ENCODE measurements at places on chromosomes 7 and 10.

- no peak for DNase-seq
Observed at GRCh38 chr10:80472234-80473095, 18.4 kb downstream of the TSPAN14 start.

GRCh38 chr7:6446838-6447580 lies 745 bp downstream of the DAGLB start:
- peak; percentile 29 for DNase-seq

- DNase-seq: no peak
Observed at GRCh38 chr10:35387768-35388167, 51.5 kb downstream of the CCNY start.

DNA sequence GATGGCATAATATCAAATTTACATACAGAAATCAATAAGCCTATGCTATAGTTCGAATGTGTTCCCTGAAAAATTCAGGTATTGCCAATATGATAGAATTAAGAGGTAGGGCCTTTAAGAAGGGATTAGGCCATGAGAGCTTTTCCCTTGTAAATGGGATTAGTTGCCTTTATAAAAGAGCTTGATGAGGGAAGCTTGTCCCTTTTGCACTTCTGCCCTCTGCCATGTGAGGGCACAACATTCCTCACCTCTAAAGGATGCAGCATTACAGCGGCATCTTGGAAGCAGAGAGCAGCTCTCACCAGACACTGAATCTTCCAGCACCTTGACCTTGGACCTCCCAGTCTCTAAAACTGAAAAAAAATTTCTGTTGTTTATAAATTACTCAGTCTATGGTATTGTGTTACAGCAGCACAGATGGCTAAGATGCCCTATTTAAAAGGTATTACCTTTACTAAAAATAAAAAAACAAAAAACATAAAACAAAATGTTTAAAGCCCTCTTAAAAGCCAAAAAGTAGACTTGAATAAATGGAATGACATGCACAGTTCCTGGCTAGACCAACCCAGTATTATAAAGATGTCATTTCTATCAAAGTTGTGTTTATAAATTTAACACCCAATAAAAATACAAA lies 909.6 kb downstream of the REEP3 start:
- no peak for DNase-seq

DNA sequence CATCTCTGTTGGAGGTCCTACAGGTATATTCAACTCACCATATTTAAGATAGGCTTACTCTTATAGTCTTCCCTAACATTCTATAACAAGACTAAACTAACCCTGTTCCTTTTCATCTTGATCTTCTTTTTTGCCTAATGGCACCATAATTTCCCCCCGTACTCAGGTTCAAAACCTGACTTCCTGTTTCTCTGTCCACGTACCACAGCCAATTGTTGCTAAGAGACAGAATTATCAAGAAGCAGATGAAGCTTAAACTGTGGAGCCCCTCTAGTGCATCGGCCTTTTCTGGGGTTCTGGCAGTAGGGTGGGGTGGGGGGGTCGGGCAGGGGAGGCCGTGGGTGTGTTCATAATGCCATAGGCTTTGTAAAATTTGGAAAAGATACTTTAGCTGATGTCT lies 109.2 kb downstream of the EVX1 start:
- DNase-seq: no peak

DNA sequence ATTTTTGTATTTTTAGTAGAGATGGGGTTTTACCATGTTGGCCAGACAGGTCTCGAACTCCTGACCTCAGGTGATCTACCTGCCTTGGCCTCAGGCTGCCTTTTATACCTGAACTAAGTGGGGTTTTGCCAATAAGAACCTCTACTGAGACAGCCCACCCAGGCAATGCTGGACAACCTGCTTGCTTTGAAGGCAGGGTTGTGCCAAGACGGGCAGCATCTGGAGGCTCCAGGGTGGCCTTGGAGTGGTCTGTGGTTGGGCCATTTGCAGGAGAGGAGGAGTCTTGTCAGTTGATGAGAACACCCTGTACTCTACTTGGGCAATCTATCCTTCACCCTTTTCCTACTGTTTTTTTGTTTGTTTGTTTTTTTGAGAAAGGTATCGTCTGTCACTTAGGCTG lies 75.3 kb upstream of the ZNF735 start:
- no peak for DNase-seq

DNA sequence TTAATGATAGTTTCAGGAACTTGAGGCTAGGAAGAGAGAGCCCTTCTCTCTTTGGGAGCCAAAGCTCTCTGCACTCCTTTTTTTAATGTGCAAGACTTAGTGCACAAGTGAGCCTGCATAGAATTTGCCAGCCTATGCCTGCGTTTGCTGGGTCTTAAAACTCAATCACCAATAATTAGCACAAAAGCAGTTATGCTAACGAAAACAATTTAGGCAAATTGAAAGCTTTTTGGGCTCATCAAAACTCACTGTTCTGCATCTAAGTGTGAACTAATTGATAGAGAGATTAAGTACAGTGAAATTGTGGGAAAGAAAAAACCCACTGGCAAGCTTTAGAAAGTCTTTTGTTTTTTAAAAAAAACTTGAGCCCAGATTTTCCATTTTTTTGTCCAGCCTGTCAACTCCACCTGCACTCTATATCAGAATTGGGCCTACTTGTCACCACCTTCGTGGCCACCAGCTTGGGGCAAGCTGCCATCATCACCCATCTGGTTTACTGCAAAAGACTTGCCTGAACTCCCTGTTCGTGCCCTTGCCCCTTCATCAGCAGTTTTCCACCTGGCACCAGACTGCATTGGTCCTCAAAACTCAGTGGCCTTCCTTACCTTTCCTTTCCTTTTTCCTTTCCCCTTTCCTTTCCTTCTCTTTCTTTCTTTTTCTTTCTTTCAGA lies 37.8 kb downstream of the CRHR2 start:
- DNase-seq: no peak

- no peak for DNase-seq
Observed at GRCh38 chr10:16259726-16260125, 177.1 kb upstream of the PTER start.

DNA sequence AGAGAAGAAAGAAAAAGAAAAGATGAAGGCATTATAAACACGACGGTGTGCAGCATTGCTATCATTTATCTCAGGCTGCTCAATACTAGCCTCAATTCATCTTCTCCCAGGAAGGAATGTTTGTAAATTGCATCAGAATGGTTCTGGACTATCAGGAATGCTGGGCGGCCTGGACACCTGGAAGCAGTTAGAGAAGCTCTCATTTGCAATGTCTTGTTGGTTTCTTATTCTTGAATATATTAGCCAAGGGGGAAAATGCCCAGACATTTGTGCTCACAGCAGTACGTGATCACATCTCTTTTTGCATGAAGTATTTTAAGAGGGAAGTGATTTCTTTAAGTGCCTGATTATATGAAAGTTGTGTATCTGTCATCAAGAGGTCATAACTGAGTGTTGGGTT lies 85.6 kb upstream of the IMMP2L start:
- DNase-seq: no peak

GRCh38 chr7:72540923-72541322 lies 128.8 kb upstream of the CALN1 start:
- no peak for DNase-seq

DNA sequence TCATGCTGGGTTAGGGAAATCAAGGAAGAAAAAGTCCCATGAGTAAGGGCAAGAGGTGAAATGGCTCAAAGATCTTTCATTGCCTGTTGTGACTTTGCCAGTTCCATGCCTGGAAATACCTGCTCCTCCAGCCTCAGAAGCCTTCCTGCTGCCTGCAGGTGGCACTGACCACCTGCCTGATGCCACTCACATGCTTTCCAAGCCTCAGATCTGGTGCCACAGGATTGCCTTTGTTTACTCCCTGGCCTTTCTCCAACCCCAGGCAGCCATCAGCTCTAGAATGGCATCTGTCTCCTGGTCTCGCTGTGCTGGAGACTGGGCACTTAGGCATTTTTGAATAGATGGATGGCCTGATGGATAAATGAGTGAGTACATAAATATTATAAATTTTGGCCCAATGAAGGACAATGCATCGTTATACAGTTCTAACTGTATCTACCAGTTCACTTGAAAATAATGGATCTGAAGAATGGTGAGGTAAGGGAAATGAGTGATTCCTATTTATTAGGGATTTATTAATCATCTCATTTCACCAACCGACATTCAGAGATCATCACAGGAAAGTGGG lies 657.2 kb downstream of the INHBA start:
- DNase-seq: peak; percentile 80

DNA sequence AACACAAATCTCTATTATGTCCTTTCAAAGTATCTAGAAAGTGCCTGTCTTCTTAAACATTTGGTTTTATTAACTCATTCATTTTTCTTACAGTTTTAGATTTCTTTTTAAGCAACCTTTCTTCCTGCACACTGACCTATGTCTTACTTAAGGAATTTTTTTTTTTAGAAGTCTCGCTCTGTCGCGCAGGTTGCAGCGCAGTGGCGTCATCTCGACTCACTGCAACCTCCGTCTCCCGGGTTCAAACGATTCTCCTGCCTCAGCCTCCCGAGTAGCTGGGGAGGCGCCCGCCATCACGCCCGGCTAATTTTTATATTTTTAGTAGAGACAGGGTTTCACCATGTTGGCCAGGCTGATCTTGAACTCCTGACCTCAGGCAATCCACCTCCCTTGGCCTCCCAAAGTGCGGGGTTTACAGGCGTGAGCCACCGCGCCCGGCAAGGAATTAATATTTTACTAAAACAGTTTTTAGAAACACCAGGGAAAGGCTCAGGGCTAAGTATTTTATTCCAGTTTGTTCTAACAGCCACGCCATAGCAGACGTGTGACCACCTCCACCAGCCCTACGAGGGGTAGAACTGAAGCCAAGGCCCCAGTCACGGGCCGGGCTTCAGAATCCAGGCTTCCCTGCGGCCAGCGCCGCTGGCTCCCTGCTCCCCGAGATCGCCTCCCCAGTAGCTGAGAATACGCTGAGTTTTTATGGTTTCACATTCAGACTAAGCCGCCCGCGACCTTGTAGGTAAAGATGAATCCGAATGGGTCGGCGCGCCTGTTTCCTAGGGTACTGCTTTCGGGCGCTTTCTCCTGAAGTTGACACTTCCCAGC lies 941 bp upstream of the LUC7L2 start:
- no peak for DNase-seq

DNA sequence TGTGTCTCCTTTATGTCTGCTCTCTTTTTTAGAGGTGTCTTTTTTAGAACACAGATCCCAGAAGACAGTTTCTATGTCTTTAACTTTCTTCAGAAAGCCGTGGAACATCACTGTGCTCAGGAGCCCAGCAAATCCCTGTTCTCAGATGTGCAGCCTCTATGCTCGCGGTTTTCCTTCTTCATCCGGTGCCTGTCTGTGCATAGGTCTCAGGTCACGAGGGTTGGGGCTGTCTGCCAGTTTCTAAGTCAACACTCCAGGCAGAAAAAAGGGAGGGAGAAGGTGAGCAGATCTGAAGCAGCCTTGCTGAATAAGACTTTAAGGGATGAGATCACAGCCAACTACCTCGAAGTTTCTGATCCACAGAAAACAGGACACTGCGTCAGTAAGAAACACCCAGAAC lies 68.5 kb downstream of the CRTAC1 start:
- no peak for DNase-seq

DNA sequence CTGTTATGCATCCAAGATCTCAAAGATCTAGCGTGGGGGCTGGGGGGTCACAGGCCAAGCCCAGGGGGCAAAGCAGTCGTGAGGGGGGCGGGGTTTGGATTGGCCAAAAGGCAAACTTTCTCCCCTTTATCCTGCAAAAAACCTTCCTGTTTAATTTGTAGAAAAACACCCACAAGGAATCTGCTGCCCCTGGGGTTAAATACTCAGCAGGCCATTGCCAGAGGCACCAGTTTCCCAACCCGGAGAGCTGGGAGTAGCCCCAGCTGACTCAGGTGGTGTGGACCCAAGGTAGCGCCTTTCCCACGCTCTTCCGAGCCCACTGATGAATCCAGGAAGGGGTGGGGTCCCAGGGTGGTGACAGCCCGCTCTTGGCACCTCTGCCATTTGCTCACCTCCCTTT lies 21.4 kb downstream of the KCP start:
- no peak for DNase-seq

DNA sequence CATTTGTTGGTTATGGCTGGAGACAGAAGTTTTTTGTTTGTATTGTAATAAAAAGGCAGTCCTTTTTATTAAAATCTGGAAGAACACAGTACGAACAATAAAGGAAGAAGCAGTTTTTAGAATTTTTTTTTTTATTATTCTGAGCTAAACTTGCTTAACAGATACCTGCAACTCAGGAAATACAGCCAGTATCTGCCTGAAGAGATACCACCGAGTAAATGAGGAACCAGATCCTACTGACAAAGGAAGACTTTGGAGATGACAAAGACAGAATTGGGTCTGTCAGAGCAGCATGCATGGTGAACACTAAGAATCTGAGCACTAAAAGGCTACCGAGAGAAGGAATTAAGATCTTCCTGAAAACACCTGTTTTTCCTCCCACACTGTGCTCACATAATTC lies 1335.9 kb upstream of the SORCS1 start:
- no peak for DNase-seq

- no peak for DNase-seq
Observed at GRCh38 chr10:121751191-121751760, 153.0 kb upstream of the FGFR2 start.

- DNase-seq: no peak
Observed at GRCh38 chr10:52485462-52485861, 171.4 kb downstream of the DKK1 start.

- DNase-seq: no peak
Observed at GRCh38 chr10:59713196-59713821, 3.7 kb upstream of the SLC16A9 start.

GRCh38 chr10:14526326-14526725 lies 195.6 kb upstream of the FRMD4A start:
- no peak for DNase-seq

GRCh38 chr10:93680412-93681047 lies 21.9 kb downstream of the FRA10AC1 start:
- DNase-seq: peak; percentile 87

GRCh38 chr10:131805696-131806095 lies 95.1 kb upstream of the PPP2R2D start:
- DNase-seq: no peak

- DNase-seq: no peak
Observed at GRCh38 chr10:34384372-34384771, 430.7 kb downstream of the PARD3 start.

DNA sequence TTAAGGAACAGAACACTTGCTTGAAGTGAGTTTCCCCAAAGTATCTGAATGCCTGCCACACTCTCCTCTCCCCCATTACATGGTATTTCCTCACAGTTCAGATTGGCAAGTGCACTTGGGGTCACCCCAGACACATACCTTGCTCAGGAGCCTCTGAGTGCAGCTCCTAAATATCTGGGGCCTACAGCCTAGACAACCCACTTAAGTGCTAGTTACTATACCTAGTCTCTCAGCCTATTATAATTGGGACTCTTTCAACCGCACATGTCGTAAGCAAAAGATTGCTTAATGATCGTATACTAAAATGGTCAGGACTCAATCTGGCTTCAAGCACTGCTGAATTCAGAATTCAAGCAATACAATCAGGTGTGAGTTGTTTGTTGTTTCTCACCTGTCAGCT lies 19.9 kb downstream of the TMEM176B start:
- DNase-seq: no peak

- no peak for DNase-seq
Observed at GRCh38 chr7:149871576-149871975, 2.2 kb upstream of the ATP6V0E2 start.

DNA sequence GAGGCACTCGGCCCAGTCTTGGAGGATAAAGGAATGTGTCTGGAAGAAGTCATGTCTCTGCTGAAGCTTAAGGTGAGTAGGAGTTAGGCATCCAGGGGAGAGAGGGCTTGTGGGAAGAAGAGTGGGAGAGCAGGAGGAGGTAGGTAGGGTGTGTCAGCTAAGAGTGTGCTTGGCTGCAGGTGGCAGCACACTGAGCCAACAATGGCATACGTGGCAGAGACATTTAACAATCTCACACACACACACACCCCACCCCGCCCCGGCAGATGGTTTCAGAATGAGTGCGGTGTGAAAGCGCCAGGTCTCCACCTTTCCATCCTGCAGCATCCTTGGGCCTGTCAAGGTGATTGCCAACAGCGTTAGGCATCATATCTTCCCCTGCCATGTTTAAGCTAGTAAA lies 11.2 kb upstream of the ARPC1A start:
- no peak for DNase-seq

Measured in NCI-H1694 (cell line).